SHP77 treated with DMSO at 0.1 percent for 48 hours (cell line): ENCODE measurements at places on chromosomes 7 and 10.

GRCh38 chr10:78868861-78869260 lies 199.9 kb upstream of the ZMIZ1 start:
- no peak for DNase-seq

DNA sequence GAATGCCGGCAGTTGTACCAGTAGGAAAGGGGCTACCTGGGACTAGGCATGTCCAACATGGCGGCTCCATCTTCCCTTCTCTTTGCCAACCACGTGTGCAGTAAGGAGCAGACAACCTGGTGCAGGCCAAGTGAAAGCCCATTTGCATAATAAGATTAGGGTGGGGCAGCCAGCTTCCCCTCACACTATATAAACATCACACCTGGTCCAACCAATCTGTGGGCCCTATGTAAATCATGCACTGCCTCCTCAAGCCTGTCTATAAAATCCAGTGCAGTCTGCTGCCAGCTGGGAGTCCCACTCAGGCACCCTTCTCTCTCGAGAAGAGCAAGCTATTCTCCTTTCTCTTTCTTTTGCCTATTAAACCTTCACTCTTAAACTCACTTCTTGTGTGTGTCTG lies 429.3 kb downstream of the CALN1 start:
- DNase-seq, result no peak

DNA sequence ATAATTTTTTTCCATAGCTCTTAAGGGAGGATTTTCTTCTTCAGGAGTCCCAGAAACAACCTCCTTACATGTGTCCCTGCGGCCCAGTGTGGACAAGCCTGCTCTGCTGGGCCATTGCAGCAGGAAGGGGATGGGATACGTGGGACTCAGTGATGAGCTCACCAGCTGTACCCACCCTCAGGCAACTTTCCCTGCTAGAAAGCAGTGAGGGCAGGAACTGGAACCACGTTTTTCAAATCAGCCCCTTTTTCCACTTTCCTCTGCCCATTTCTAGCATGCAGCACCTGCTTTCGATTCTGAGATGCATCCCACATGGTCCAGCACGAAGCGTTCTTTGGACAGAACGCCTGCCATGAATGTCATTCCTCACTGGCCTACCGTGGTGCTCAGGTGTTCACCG lies 232.7 kb downstream of the KLF6 start:
- no peak for DNase-seq

DNA sequence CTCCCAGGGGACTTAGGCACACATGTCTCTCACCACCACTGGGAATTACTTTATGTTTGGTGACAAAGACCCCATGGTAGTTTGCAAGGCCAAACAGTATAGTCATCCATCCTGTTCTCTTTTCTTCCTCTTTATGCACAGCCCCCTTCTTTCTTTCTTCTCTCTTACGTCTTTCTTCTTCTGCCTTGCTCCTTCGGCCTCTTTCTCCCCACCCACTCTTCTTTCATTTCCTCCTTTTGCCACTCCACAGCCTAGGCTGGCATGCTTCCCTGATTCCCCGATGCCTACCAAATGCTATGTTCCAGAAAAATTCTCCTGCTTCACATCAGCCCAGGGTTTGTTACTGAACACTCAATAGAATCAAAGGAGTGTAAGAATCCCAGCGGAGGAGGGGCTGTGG lies 62.4 kb upstream of the MKLN1 start:
- DNase-seq, result no peak

DNA sequence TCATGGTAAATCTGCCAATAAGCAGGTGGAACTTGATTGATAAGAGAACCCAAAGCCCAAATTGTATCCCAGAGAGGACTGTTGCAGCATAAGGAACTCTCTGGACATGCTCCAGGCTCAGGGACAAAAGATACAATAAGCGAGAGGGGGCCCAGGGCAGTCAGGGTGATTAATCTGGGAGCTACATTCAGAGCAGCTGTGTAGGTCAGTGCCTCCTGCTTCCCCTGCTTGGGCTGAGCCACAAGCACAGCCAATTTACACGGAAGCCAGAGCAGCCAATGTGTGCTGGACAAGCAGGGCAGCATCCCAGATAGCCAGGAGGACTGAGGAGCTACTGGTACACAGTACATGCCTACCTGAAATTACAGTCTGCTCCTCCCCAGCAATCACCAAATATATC lies 24.2 kb downstream of the MYPN start:
- DNase-seq, result no peak

- no peak for DNase-seq
Observed at GRCh38 chr10:121732656-121733445, 134.6 kb upstream of the FGFR2 start.

GRCh38 chr7:43244784-43245183 lies 132.3 kb downstream of the HECW1 start:
- no peak for DNase-seq

- no peak for DNase-seq
Observed at GRCh38 chr7:107609811-107610261, 29.8 kb downstream of the BCAP29 start.

DNA sequence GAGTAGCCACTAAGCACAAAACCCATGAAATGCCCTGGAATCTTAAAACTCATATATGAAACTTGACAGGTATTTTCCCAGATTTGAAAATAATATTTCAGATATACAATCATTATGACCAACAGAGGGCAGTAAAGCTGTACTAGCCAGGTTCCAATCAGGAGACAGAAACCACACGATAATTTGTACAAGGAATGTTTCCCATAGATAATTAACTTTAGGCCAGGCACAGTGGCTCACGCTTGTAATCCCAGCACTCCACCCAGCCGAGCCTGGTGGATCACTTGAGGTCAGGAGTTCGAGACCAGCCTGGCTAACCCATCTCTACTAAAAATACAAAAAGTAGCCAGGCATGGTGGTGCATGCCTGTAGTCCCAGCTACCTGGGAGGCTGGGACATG lies 31.0 kb upstream of the NUB1 start:
- DNase-seq, result no peak

DNA sequence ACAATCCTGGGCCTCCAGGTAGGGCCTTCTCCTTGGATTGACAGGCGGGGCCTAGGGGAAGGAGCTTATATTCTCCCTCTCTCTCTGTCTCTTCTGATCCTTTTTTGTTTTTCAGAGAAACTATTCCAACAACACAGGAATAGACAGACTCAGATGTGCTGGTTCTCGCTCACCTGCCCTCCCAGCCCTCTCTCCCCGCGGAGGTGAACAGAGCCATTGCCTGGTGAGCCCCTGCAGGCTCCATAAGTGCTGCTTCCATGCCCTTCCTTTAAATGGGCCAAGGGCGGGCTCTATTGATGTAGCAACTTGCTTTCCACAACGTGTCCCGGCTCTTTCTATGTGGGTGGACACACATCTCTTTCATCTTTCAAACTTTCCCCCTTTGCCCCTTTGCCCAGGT lies 47.2 kb upstream of the IGFBP3 start:
- no peak for DNase-seq

DNA sequence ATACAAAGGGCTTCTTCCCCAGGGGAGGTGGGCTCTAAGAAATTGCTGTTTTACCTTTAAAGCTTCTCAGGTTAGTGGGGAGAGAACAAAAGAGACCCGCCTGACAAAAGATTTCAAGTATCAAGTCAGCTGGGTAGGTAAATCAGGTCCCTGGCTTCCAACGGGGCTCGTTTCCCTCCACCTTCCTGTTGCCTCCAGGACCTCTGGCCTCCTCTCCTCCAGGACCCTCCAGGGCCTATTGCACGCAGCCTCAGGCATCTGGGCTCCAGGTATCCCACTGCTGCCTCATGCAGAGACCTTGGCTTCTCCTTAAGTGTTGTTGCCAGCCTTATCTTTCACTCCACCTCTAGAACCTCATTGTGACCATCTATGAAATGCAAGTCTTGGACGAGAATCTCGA lies 2.9 kb downstream of the BNIP3 start:
- DNase-seq, result no peak

DNA sequence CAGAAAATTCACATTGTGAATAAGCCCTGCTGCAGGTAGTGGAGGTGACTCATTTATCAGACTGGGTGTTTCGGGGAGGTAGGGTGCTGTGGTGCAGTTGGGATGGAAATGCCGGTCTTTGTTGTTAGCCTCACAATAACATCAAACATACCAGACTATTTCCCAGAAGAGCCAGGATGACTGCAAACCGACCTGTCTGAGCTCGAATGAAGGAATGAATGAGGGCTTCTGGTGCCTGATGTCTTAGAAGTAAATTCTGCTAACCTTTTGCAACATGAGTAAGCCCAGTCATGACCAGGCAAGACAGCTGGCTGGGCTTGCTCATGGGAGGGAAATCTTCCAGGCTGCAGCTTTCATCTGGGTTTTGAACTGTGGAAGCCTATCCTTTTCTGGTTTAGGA lies 2.4 kb upstream of the VDAC2 start:
- no peak for DNase-seq

DNA sequence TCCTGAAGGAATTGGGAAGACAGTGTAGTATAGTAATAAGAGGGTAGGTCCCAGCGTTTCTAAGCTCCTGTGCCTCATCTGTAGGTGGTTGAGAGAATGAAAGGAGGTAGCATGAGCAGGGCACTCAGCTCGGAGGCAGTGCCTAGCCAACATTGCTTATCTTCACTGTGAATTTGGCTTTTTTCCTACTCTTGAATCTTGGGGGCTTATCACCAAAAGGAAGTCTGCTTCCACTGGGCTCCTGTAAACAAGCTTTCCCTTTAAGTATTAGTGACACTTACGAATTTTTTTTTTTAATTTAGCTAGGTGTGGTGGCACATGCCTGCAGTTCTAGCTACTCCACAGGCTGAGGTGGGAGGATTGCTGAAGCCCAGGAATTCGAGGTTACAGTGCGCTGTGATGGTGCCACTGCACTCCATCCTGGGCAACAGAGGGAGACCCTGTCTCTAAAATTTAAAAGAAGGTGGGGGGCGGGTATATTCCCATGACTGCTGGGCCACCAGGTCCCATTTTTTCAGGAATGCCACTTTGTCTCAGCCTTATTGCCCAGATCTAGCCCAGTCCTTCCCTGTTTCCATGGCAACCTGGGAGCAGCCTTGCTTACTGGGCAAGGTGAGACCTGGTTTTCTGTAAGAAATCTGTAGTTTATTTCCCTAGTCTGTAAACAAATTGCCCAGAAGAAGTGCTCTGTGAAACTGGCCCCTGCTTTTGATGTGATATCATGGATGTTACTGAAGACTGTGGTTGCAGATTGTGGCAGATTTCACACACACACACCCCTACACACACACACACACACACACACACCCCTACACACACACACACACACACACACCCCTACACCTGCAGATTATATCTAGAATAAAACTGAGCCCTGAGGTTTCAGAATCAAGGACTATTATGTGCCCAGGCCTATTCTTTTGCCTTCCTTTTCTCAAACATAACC lies 19.4 kb downstream of the OGDH start:
- DNase-seq, result no peak

GRCh38 chr7:149422914-149423301 lies 38.0 kb downstream of the ZNF777 start:
- DNase-seq, result no peak
